HepG2 (cell line): ENCODE measurements at places on chromosomes 3 and 15. TPM values are rescaled to one million over a fixed set of nuclear protein-coding genes. Genes with fewer than 3 reads are reported as not detected.

GRCh38 chr3:72077473-72078259 is 292.7 kb upstream of the PROK2 start:
- DNase-seq: no peak

DNA sequence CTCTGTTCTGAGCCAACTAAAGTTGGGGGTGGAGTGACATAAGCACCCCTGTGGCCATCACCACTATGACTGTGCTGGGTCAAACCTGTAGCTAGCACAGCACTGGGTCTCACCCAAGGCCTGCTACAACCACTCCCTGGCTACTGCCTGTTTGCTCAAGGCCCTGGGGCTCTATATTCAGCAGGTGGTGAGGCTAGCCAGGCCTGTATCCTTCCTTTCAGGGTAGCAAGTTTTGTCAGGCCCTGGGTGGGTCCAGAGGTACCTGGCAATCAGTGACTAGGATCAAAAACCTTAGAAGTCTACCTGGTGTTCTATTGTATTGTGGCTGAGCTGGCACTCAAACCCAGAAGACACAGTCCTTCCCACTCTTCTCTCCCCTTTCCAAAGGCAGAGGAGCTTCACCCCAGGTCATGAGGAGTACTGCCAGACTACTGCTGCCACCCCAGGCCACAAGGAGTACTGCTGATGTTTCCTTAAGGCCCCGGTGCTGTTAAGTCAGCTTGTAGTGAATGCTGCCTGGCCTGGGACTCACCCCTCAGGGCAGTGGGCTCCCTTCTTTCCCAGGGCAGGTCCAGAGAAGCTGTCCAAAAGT is 170.8 kb downstream of the IGSF11 start:
- DNase-seq: peak; percentile 16

DNA sequence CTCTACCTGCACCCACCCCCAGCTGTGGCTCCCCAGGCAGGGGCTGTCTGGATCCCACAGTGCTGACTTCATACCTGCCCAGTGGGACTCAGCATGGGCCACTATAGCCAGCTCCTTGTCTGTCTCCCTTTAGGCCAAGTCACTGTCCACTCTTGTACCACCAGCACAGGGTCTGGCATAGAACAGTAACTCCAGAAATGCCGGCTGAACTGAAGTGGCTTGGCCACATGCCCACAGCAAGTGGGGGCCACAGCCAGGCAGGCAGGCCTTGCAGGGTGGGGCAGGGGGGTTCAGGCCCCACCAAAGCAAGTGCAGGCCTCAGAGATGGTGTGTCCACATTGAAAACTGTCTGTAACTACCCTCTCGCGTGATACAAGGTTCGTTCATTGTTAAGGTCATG is 252.6 kb upstream of the LYSMD4 start:
- no peak for DNase-seq

- DNase-seq: no peak
These were observed 7.2 kb downstream of the FEZF2 start for GRCh38 chr3:62366126-62366484.

TRIM59 gene
- total RNA-seq: 3.2 and 4.1 TPM in 2 replicates

PRSS50 gene
- total RNA-seq: not detected in 2 replicates
